ENCODE measurements at places on chromosomes 12 and 14. TPM values are rescaled to one million over a fixed set of nuclear protein-coding genes. Genes with fewer than 3 reads are reported as not detected.

DNA sequence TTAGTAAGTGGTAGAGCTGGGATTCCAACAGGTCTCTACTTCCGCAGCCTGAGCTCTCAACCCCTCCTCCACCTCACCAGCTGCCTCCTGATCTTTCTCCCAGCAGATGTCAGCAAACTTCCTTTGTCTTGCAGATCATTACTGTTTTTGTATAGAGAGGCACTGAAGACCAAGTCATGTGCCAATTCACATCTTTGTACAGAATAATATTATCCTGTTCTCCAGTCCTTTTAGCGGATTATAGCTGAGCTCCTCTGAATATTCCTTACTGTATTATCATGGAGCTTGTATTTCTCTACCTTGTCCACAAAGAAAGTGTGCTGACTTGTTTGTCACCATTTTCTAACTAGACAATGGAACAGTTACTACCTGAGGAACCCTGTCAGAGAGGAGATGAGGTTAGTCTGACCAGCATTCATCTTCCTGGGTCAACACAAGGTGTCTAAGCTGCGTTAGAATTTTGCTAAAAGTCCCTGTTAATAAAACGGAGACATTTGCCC, 142.3 kb upstream of the ARHGAP5 start:
- peak overlapping the region; percentile 17 for H3K4me3 ChIP-seq
- no peaks in the 10 kb centered on the region for H3K36me3 ChIP-seq
- H3K27me3 ChIP-seq = no peaks in the 10 kb centered on the region
- peaks cover 17% of the 10 kb centered on the region for H3K4me1 ChIP-seq
- no peak overlapping the region for H3K27ac ChIP-seq
- peak; percentile 85 for DNase-seq

DNA sequence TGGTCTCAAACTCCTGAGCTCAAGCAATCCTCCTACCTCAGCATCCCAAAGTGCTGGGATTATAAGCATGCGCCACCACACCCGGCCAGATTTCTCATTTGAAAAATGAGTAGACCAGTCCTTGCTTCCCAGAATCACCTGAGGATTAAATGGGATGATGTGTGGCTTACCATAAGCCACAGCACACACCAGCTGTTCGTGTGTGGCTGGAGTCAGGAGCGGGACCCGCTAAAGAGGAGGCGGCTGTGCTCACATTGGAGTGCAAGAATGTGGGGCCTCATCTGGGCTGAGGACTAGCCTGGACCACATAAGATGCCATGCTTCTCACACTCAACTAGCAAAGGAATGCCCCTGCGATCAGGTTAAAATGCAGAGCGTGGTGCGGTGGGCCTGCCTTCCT, 6.7 kb upstream of the ALDH2 start:
- no peaks in the 10 kb centered on the region for H3K27me3 ChIP-seq
- no peaks in the 10 kb centered on the region for H3K36me3 ChIP-seq
- H3K27ac ChIP-seq = no peak overlapping the region

GRCh38 chr14:103881268-103882201, 34.2 kb upstream of the PPP1R13B start:
- H3K36me3 ChIP-seq = no peaks in the 10 kb centered on the region
- peaks cover 8% of the 10 kb centered on the region for H3K4me1 ChIP-seq
- DNase-seq = no peak
- no peaks in the 10 kb centered on the region for H3K27me3 ChIP-seq
- H3K27ac ChIP-seq = no peak overlapping the region

DNA sequence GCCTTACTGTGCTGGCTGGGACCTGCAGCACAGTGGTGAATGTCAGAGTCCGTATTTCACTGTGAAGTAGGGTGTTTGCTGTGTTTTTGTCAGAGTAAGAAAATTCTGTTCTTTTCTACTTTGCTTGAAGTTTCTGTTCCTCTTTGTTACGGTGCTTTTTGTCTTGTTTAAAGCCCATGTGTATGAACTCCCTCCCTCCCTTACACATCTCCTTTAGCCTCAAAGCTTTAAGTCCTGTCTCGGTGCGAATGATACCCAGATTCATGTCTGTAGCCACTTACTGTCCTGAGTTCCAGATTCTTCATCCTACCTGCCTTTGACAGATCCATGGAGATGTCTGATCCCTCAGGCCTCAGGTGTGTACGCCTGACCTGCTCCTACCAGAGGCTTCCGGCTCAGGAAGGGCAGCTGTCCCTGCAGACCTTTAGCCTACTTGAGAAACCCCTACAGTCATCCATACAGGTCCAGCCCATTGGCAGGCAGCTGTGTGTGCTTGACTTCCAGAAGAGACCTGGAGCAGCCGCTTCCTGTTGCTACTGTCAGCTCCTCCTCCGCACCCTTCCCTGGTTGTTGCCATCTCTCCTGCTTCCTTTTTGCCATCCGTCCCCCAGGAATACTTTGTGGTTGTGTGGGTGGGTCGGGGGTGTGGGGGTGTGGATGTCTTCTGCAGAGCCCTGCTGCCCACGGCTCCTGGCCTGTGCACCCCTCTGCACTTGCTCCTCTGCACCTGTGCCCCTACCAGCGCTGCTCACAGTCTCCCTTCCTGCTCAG, 72.9 kb downstream of the DDX51 start:
- H3K27ac ChIP-seq = no peak overlapping the region
- DNase-seq = no peak
- peaks cover 14% of the 10 kb centered on the region for H3K36me3 ChIP-seq

- H3K27ac ChIP-seq = no peak overlapping the region
- no peaks in the 10 kb centered on the region for H3K36me3 ChIP-seq
- H3K4me1 ChIP-seq = no peaks in the 10 kb centered on the region
- H3K27me3 ChIP-seq = no peaks in the 10 kb centered on the region
These were observed 48.8 kb downstream of the SYNE3 start for GRCh38 chr14:95467657-95468056.

GRCh38 chr12:52334185-52334584, 13.0 kb upstream of the KRT83 start:
- H3K4me1 ChIP-seq = peaks cover 7% of the 10 kb centered on the region
- H3K36me3 ChIP-seq = no peaks in the 10 kb centered on the region
- no peak for DNase-seq
- no peak overlapping the region for H3K27ac ChIP-seq
- no peak overlapping the region for H3K4me3 ChIP-seq

GRCh38 chr12:66539431-66539830, 139.4 kb downstream of the GRIP1 start:
- H3K4me1 ChIP-seq = 0 out of 2 replicates have a peak, but pooled peaks cover 7% of the 10 kb centered on the region
- H3K27ac ChIP-seq = no peak overlapping the region
- H3K36me3 ChIP-seq = no peaks in the 10 kb centered on the region
- H3K27me3 ChIP-seq = no peaks in the 10 kb centered on the region
- no peak for DNase-seq

GRCh38 chr14:25006961-25007795, 42.8 kb downstream of the STXBP6 start:
- no peak overlapping the region for H3K4me3 ChIP-seq
- DNase-seq = no peak
- no peaks in the 10 kb centered on the region for H3K36me3 ChIP-seq

DNA sequence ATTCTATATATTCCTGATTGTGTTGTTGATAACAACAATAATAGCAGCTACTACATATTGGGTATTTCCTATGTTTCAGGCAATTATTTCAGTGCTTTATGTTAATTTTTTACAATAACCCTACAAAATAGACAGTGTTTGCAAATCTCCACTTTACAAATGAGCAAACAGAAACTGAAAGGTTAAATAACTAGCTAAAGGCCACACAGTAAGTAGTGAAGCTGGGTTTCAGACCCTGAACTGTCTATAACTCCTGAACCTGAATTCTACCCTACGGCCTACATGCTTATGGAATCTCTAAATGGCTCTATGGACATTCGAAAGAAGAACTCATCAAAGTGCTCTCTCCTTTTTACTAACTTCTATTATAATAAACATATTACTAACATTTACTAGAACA, 19.7 kb upstream of the NUDT4 start:
- H3K4me1 ChIP-seq = no peaks in the 10 kb centered on the region
- H3K27ac ChIP-seq = no peak overlapping the region
- no peaks in the 10 kb centered on the region for H3K36me3 ChIP-seq
- DNase-seq = no peak

GRCh38 chr12:53232646-53233461, 845 bp upstream of the RARG start:
- DNase-seq = peak; percentile 63
- no peaks in the 10 kb centered on the region for H3K36me3 ChIP-seq
- peak overlapping the region; percentile 74 for H3K27ac ChIP-seq
- H3K4me1 ChIP-seq = peaks cover 65% of the 10 kb centered on the region
- H3K27me3 ChIP-seq = no peaks in the 10 kb centered on the region

DNA sequence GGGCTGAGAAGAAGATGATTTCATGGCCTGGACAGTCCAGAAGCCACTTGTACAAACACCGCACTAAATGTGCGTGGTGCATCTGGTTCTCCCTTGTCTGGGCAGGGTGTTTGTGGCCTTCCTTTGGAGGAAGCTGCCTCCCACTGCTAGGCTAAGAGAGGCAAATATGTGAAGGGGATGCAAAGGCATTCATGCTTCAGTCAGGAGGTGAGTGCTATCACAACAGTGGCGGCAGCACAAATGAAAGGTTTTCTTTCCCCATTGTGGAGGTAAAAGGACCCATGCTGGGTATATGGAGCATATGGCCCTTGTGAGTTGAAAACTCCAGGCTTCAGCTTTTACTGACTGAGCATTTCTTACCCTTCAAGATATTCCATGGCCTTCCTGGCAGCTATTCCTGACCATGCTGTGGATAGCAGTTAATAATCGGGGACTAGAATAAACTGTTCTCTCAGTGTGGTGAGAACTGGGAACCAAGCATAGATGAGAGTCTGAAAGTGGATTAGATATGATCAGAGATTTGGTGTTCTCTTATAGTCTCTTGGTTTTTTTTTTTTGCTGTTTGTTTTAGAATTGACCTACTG, 69.9 kb downstream of the MYRFL start:
- no peaks in the 10 kb centered on the region for H3K27me3 ChIP-seq
- H3K27ac ChIP-seq = peak overlapping the region; percentile 61
- H3K4me3 ChIP-seq = no peak overlapping the region
- no peaks in the 10 kb centered on the region for H3K36me3 ChIP-seq
- H3K4me1 ChIP-seq = peaks cover 45% of the 10 kb centered on the region
- peak; percentile 46 for DNase-seq

DNA sequence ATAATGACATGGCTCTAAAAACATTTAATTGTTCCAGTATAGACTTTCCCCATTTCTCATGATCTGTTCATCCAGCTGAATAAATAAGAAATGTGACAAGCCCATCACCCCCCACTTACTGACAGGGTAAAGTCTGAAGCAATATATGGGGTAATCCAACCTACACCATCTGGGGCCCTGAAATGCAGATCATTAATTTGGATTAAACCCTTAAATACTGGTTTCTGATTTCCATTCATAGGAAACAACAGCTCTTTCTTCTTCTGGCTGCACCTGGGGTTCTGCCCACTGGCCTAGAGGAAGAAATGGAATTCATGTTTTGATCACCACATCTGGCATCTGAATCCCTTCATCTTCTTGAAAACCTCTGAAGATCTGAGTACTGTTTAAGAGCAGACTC, 39.3 kb upstream of the ACSM4 start:
- no peaks in the 10 kb centered on the region for H3K4me1 ChIP-seq
- no peak overlapping the region for H3K4me3 ChIP-seq
- H3K27ac ChIP-seq = no peak overlapping the region
- no peaks in the 10 kb centered on the region for H3K36me3 ChIP-seq

GRCh38 chr12:56759263-56759908, 3.7 kb upstream of the HSD17B6 start:
- no peaks in the 10 kb centered on the region for H3K4me1 ChIP-seq
- no peak overlapping the region for H3K27ac ChIP-seq
- H3K27me3 ChIP-seq = no peaks in the 10 kb centered on the region
- DNase-seq = no peak
- H3K36me3 ChIP-seq = no peaks in the 10 kb centered on the region

DNA sequence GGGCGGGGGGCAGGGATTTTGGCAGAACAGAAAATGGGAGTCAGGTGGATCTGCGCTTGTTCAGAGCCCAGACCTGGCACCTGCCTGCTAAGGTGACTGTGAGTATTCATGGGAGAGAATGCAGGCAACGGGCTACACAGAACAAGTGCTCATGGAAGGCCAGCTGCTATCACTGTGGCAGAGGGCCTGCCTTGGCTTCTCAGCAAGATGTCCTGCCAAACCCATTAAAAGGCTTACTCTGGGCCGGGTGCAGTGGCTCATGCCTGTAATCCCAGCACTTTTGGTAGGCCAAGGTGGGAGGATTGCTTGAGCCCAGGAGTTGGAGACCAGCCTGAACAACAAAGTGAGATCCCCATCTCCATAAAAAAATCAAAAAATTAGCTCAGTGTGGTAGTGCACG, 21.0 kb downstream of the DIO3 start:
- no peaks in the 10 kb centered on the region for H3K4me1 ChIP-seq
- H3K36me3 ChIP-seq = no peaks in the 10 kb centered on the region
- no peaks in the 10 kb centered on the region for H3K27me3 ChIP-seq
- DNase-seq = no peak

DNA sequence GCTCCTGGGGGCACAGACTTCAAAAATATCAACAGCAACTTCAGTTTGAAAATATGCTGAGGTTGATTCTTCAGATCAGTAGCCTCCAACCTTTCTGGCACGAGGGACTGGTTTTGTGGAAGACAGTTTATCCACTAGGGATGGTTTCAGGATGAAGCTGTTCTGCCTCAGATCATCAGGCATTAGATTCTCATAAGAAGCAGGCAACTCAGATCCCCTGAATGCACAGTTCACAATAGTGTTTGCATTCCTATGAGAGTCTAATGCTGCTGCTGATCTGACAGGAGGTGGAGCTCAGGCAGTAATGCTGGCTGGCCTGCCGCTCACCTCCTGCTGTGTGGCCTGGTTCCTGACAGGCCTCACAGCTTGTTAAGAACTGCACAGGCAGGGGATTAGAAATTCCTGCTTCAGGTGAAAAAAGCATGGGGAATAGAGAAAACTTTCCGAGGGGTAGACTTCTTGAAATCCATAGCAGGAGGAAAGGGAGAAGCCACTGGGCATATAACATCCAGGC, 12.8 kb downstream of the EPYC start:
- H3K4me1 ChIP-seq = no peaks in the 10 kb centered on the region
- H3K4me3 ChIP-seq = no peak overlapping the region
- H3K27ac ChIP-seq = no peak overlapping the region
- H3K27me3 ChIP-seq = peaks cover 21% of the 10 kb centered on the region
- no peaks in the 10 kb centered on the region for H3K36me3 ChIP-seq

- no peaks in the 10 kb centered on the region for H3K36me3 ChIP-seq
- no peak for DNase-seq
- H3K27me3 ChIP-seq = no peaks in the 10 kb centered on the region
- no peak overlapping the region for H3K4me3 ChIP-seq
- H3K27ac ChIP-seq = no peak overlapping the region
- peaks cover 3% of the 10 kb centered on the region for H3K4me1 ChIP-seq
These were observed 235.2 kb upstream of the CRY1 start for GRCh38 chr12:107328442-107329133.

Gene SMIM41
- 0.12 TPM for total RNA-seq

Gene SLC15A5
- not detected for total RNA-seq

Gene KCNH3
- total RNA-seq = 0.12 TPM

Gene DTX1
- 4.7 TPM for total RNA-seq

Gene TDRD9
- not detected for total RNA-seq

Gene RAPGEF3
- 10.4 TPM for total RNA-seq

Gene KRT74
- total RNA-seq = not detected

Gene DPY19L2
- 10.8 TPM for total RNA-seq

Gene OR4E2
- total RNA-seq = not detected

Gene GPR162
- total RNA-seq = 5.0 TPM
